ENCODE measurements at places on chromosomes 6 and 20. TPM values are rescaled to one million over a fixed set of nuclear protein-coding genes. Genes with fewer than 3 reads are reported as not detected.

- no peak for DNase-seq
- H3K4me3 ChIP-seq = no peak overlapping the region
- no peaks in the 10 kb centered on the region for H3K36me3 ChIP-seq
- no peaks in the 10 kb centered on the region for H3K27me3 ChIP-seq
Observed at GRCh38 chr6:141618180-141618581, 514.5 kb upstream of the GJE1 start.

GRCh38 chr6:46969206-46969605 is 47.5 kb upstream of the ADGRF5 start:
- H3K36me3 ChIP-seq = no peaks in the 10 kb centered on the region
- DNase-seq = no peak
- H3K4me3 ChIP-seq = no peak overlapping the region
- peaks cover 2% of the 10 kb centered on the region for H3K27me3 ChIP-seq
- H3K4me1 ChIP-seq = no peaks in the 10 kb centered on the region
- no peak overlapping the region for H3K27ac ChIP-seq

- no peak overlapping the region for H3K27ac ChIP-seq
- DNase-seq = no peak
- H3K27me3 ChIP-seq = peaks cover 2% of the 10 kb centered on the region
- H3K4me1 ChIP-seq = peaks cover 2% of the 10 kb centered on the region
Observed at GRCh38 chr6:107812234-107812769, 11.8 kb downstream of the SCML4 start.

DNA sequence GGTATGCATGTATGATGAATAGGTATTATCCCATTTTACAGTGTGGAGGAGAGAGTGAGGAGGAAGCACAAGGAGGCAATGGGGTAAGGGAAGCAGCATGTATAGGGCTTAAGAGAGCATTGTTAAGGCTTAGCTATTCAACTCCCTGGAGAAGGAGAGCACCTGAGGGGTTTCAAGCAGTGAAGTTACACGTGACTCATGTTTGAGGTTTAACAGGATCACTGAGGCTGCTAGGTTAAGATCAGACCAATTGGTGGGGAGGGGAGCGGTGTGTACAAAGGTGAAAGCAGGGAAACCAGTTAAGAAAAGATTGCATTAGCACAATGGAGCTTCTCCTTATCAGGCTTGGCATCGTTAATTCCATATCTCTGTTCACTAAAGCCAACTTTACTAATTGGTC is 64.4 kb upstream of the NHSL1 start:
- H3K27ac ChIP-seq = no peak overlapping the region
- H3K4me3 ChIP-seq = no peak overlapping the region
- no peak for DNase-seq
- peaks cover 37% of the 10 kb centered on the region for H3K27me3 ChIP-seq
- H3K4me1 ChIP-seq = no peaks in the 10 kb centered on the region

DNA sequence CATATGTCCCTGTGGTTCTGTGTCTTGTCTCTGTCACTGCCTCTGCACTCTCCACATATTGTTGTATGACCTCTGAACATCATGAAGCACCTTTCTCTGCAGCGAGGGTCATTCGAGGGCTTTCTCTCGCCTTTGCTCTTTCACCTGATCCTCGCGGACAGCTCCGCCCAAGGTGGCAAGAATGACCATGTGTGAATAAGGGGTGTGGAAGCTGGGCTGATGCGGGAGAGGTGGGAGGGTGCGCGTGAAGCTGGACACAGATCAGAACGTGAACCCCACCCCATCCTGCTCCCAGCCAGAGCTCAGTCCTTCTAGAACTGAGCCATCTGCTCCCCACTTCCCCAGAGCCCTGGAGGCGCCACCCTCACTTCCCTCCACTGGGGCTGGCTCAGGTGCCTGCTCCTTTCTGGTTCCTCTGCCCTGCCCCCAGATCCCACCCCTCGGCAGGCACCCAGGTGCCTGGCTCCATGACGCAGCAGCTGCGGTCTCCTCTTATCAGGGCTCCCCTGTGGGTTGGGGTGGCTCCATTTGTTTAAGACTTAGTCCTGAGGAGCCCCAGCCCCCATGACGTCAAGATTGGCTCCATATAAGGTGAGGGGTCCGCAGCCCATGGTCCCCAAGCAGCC is at the start of gene MUCL3:
MUCL3 (plus strand) TSS at position 613 of the 626 bp plus-strand sequence. CDS start 27 bp downstream, outside the sequence.
- no peaks in the 10 kb centered on the region for H3K36me3 ChIP-seq
- H3K4me3 ChIP-seq = no peak within 1 kb of the TSS

DNA sequence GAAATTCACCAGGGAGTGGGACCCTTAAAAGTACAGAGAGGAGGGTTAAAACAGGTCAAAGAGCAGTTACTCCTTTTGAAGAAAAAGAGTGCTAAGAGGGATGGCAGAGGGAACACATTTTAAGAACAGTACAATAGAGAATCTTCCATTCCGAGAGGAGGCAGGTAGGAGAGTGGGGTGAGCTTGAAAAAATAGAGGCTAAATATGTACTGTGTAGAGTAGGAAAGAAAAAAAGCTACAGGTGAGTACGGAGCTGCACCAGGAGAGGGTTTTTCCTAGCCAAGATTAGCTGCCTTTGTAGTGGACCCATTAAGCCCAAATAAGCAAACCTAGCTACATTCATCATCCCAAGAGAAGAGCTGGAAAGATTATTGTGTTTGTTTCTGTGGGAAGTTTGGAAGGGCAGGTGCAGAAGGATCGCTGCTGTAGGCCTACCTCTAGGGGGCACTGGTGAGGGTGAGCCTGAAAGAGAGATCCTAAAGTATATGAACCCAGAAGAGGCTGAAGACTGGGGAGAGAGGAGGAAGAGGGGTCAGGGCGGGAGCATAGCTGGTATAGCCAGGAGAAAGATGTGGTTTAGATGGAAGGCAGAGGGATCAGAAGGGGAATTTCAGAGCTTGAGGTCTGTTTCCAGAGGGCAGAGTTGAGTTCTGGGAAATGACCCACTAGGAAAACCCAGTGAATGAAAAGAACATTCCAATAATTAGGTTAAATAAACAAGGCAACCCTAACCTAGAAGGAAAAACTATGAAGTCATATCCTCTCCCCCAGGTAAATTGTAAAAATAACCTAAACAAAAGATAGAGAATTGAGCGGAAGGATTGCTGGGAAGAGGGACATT is 50.2 kb upstream of the HINT3 start:
- H3K4me3 ChIP-seq = no peak overlapping the region
- no peak overlapping the region for H3K27ac ChIP-seq
- peak; percentile 45 for DNase-seq
- H3K36me3 ChIP-seq = peaks cover 41% of the 10 kb centered on the region
- H3K27me3 ChIP-seq = no peaks in the 10 kb centered on the region

DNA sequence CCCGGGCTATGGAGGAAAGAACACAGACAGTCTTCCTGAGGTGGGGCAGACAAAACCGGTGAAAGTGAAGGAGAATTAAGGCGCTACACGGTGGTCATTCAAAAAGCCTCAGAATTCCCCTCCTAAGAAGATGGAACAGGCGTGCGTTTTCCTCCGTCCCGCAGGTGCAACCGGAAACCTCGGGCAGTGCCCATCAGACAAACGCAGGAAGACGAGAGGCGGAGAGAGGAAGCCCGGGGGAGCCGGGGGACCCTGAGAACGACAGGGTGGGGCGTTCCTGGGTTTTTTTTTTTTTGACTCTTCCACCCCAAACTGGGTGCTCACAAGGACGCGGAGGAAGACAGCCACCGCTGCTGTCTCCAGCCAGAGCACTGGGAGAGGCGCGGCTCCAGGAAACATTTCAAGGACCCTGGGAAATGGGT is 25.4 kb downstream of the TTLL2 start:
- H3K27ac ChIP-seq = peak overlapping the region; percentile 16
- H3K4me3 ChIP-seq = peak overlapping the region; percentile 54
- peaks cover 4% of the 10 kb centered on the region for H3K36me3 ChIP-seq
- peaks cover 29% of the 10 kb centered on the region for H3K4me1 ChIP-seq

DNA sequence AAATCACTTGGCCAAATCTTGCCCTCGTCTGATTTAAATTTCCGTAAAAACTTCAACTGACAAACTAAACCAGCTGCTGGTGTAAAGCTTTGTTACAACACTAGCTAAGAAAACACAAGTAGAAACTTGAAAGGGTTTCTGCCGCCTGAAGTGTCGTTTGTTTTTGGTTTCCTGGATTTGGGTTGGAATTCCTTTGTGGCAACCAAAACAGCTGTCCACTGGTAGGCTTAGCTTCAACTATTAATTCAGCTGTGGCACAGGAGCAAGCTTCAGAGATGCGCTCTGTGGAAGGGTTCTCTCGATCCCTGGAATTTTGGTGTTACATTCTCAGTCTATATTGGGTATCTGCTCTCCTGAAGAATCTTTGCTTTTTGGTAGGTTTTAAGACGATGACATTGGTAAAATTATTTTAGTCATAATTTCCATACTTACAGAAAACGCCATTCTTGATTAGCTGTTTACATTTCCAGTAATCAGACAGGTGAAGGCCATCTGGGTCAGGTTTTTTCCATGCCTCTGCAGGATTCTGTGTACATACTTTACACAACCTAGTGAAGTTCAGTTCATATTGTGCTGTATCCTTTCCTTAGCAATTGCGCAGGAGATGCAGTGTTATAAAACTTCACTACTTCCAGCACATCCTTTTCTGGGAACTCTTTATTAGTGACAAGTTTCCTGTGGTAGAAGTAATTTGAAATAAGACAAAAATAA is 29.9 kb upstream of the SAMD3 start:
- peaks cover 9% of the 10 kb centered on the region for H3K36me3 ChIP-seq
- H3K27me3 ChIP-seq = no peaks in the 10 kb centered on the region
- no peak overlapping the region for H3K4me3 ChIP-seq
- DNase-seq = no peak
- no peak overlapping the region for H3K27ac ChIP-seq
- H3K4me1 ChIP-seq = peaks cover 18% of the 10 kb centered on the region

- peaks cover 29% of the 10 kb centered on the region for H3K4me1 ChIP-seq
- DNase-seq = peak; percentile 37
- H3K27me3 ChIP-seq = peaks cover 14% of the 10 kb centered on the region
- H3K4me3 ChIP-seq = peak overlapping the region; percentile 71
- peak overlapping the region; percentile 67 for H3K27ac ChIP-seq
- H3K36me3 ChIP-seq = no peaks in the 10 kb centered on the region
Observed at GRCh38 chr6:6811128-6812009, 222.8 kb downstream of the LY86 start.

DNA sequence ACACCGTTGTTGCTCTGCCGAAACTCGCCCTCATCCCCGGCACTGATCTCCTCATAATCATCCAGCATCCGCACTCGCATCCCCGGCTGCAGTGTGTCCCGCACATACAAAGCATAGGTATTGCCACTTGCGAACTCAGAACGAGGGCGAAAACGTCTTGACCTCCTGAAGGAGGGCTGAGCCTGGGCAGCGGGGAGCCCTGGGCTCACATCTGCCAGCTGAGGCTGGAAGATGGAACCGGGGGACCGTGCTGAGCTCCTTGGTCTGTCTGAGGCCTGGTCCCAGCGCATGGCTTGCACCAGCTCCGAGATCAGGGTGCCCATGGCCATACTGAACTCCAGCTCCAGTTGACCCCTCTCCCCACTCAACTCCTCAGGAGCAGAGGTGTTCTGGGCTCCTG is 2.7 kb downstream of the CUL7 start:
- no peak overlapping the region for H3K4me3 ChIP-seq
- peaks cover 49% of the 10 kb centered on the region for H3K36me3 ChIP-seq
- H3K27me3 ChIP-seq = no peaks in the 10 kb centered on the region
- H3K4me1 ChIP-seq = peaks cover 37% of the 10 kb centered on the region
- DNase-seq = no peak

GRCh38 chr6:85676086-85676729 is 33.5 kb upstream of the SYNCRIP start:
- peak overlapping the region; percentile 64 for H3K27ac ChIP-seq
- DNase-seq = no peak
- H3K4me1 ChIP-seq = peaks cover 60% of the 10 kb centered on the region
- peaks cover 68% of the 10 kb centered on the region for H3K36me3 ChIP-seq
- H3K4me3 ChIP-seq = peak overlapping the region; percentile 89
- no peaks in the 10 kb centered on the region for H3K27me3 ChIP-seq

- no peak for DNase-seq
- H3K36me3 ChIP-seq = no peaks in the 10 kb centered on the region
- H3K27me3 ChIP-seq = peaks cover 31% of the 10 kb centered on the region
- no peaks in the 10 kb centered on the region for H3K4me1 ChIP-seq
- H3K27ac ChIP-seq = no peak overlapping the region
Observed at GRCh38 chr6:28856620-28857005, 67.2 kb downstream of the TRIM27 start.

DNA sequence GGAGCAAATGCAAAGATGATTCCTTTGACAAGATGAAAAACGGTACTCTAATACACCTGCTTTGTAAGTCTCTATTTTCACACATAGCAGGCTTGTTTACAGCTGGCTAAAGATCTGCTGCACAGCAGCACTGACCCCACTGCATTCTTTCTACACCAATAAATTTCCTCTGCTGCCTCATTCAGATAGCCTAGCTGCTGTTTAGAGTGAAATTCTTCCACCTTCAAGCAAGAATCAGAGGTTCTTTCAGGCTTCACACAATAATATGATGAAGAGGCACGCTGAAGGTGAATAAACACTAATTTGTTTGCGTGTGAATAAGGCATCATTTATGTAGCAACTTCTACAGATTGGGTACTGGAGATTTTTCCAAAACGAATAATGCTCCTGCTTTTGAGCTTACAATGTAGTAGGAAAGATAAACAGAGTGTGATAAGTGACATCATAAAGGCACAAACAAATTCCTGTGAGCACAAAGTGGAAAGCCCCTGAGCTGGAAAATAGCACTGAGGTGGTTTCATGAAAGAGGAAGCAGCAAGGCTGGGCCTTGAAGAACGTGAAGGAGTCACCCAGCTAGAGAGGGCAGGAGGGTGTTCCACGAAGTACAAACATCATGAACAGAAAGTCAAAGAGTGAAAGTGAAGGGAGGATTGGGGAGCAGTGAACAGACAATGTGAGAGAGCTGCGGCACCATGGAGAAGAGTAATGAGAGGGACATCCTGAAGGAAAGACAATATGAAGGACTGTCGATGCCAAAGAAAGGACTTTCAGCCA is 543.4 kb downstream of the CD83 start:
- peaks cover 17% of the 10 kb centered on the region for H3K27me3 ChIP-seq
- H3K27ac ChIP-seq = no peak overlapping the region
- no peaks in the 10 kb centered on the region for H3K36me3 ChIP-seq
- peaks cover 40% of the 10 kb centered on the region for H3K4me1 ChIP-seq
- peak; percentile 46 for DNase-seq
- no peak overlapping the region for H3K4me3 ChIP-seq

GRCh38 chr6:41939848-41940758 is 1.5 kb downstream of the CCND3 start:
- peaks cover 61% of the 10 kb centered on the region for H3K36me3 ChIP-seq
- peaks cover 49% of the 10 kb centered on the region for H3K4me1 ChIP-seq
- H3K27ac ChIP-seq = peak overlapping the region; percentile 93
- DNase-seq = peak; percentile 67
- no peaks in the 10 kb centered on the region for H3K27me3 ChIP-seq

DNA sequence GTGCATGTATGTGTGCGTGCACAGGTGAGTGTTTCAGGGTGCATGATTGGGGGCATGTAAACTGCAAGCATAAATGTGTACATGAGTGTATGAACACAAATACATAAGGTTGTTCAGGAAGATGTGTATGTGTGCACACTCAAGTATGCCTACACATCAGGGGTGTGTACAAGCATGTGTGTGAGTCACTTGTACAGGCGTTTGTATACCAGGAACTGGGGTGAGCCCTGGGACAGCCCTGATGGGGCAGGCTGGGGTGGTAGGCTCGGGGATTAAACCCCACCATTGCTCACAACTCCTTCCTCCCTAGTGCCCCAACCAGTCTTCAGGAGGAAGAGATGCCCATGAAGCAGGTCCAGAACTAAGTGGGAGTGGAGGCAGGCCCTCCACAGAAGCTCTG is 4.3 kb downstream of the CRIP3 start:
- H3K36me3 ChIP-seq = no peaks in the 10 kb centered on the region
- peaks cover 12% of the 10 kb centered on the region for H3K27me3 ChIP-seq
- H3K27ac ChIP-seq = no peak overlapping the region
- peaks cover 13% of the 10 kb centered on the region for H3K4me1 ChIP-seq

GRCh38 chr6:90184334-90185298 is 112.0 kb downstream of the BACH2 start:
- H3K36me3 ChIP-seq = peaks cover 7% of the 10 kb centered on the region
- H3K4me3 ChIP-seq = no peak overlapping the region
- peaks cover 36% of the 10 kb centered on the region for H3K4me1 ChIP-seq

The APOM gene
- total RNA-seq = 2.9 TPM

The RIPOR2 gene
- total RNA-seq = 240 TPM

The CD83 gene
- 6.4 TPM for total RNA-seq

Data from activated CD4-positive, alpha-beta memory T cell treated with anti-CD3 and anti-CD28 coated beads, Interleukin-2, amount 10 ng/mL, durations not matched to agents 7 days and 5 days (primary cell).